Hematopoietic multipotent progenitor cell (in vitro differentiated cells): ENCODE measurements at places on chromosomes 13 and 19.

GRCh38 chr19:47057328-47057727, 8.9 kb upstream of the TMEM160 start:
- DNase-seq: no peak

DNA sequence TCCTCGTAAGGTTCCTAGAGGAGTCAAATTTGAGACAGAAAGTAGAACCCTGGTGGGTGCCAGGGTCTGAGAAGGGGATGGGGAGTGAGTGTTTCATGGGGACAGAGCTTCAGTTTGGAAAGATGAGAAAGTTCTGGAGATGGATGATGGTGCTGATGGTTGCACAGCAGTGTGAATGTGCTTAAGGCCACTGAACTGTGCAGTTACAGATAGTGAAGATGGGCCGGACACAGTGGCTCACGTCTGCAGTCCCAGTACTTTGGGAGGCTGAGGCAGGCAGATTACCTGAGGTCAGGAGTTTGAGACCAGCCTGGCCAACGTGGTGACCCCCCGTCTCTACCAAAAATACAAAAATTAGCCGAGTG, 917 bp downstream of the SPC24 start:
- DNase-seq: no peak

DNA sequence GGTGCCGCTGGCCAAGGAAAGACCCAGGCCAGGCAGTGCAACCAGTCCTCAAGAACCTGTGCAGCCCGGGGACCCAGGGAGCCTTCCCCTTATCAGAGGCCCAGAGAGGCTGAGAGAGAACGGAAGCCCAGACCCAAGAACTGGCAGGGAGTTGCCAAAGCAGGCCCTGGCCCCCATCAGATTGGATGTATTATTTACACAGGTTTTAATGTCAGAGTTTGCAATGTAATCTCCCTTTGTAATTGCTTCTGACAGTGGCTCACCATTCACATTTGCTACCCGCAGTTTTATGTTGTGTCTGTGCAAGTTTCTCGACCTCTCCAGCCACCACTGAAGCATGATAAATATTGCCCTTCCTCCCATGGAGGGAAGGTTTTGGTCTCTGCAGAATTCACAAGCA, 660.9 kb downstream of the LIG4 start:
- no peak for DNase-seq

DNA sequence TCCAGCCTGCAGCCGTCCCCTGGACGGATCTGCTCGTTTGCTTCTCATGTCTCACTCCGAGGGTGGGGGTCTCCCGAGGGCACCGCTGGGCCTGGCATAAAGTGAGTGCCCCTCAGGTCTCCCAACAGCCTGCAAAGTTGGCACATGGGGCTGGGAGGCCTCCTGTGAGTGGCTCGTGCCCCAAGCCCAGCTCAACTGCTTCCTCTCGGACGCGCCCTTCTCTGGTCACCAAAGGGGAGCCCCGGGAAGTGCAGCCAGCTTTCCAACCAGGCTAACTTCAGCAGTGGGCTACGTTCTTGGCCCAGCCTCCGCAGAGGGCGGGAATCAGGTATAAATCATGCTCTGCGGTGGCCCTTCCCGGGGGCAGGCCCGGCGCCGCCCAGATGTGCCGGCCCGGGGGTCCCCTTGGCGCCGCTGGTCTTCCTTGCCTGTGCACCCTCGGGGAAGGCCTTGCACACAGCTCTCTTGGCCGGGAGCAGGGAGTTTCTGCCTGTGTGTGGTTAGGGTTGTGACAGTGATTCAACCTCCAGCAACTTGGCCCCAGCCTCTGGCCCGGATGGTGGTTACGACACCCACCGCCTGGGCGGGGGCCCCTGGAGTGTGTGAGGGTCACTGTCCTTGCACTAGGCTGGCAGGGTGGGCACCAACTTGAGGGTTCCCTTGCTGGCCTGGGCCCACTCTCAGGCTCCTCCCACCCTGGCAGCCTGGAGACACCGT, 20.7 kb downstream of the CEBPG start:
- DNase-seq: no peak

- DNase-seq: no peak
Observed at GRCh38 chr13:74966814-74967424, 515.0 kb downstream of the TBC1D4 start.

DNA sequence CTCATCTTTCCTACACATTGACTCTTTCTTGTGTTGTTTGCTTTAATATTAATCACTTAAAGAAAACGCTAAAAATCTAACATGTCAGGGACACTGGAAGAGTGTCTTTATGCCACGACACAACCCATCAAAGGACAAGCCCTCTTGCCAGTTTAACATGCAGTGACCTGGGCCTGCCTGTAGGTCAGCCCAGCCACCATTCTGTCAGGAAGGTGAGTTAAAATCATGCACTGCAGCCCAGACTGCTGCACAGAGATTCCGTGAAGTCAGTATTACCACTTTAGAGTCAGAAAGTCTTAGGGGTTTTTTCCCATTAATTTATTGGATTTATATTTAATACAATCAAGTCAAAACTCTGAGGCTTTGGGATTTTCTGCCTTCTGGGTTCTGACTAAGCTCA, 58.0 kb downstream of the TNFRSF19 start:
- no peak for DNase-seq

DNA sequence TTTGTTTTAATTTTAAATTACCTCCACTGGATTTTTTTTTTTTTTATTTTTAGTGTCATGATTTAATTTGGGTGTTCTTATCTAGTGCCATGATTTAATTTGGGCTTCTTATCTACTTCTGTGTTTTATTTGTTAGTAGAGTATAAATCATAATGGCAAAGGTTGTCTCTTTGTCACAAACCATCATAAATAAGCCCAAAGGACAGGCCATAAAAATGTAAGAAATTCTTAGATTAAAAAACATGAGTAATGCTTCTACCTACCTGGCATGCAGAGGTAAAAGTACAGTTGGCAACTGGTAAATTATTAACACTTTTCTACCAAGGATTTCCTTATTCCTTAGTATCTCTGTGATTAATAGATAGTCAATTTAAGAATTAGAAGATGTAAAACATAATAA, 55.2 kb downstream of the ERCC5 start:
- DNase-seq: no peak
